ENCODE measurements at places on chromosomes 12 and 14.

GRCh38 chr14:103209054-103209453 is 85.8 kb downstream of the TNFAIP2 start:
- no peak for DNase-seq

DNA sequence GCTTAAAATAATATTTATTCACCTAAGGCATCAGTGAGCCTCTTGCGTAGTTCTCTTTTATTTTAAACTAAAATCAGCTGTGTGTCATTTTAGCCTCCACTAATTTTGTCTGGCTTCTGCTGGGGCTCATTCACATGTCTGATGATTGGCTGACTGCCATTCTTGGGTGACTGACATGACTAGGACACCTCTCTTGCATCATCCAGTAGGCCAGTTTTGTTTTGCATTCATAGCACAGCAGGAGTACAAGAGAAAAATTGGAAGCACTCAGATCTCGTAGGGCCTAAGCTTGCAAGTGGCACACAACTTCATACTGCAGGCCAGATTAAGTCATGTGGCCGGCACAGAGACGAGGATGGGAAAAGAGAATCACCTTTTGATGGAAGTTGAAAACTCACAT is 1226.5 kb downstream of the GALC start:
- DNase-seq: no peak

DNA sequence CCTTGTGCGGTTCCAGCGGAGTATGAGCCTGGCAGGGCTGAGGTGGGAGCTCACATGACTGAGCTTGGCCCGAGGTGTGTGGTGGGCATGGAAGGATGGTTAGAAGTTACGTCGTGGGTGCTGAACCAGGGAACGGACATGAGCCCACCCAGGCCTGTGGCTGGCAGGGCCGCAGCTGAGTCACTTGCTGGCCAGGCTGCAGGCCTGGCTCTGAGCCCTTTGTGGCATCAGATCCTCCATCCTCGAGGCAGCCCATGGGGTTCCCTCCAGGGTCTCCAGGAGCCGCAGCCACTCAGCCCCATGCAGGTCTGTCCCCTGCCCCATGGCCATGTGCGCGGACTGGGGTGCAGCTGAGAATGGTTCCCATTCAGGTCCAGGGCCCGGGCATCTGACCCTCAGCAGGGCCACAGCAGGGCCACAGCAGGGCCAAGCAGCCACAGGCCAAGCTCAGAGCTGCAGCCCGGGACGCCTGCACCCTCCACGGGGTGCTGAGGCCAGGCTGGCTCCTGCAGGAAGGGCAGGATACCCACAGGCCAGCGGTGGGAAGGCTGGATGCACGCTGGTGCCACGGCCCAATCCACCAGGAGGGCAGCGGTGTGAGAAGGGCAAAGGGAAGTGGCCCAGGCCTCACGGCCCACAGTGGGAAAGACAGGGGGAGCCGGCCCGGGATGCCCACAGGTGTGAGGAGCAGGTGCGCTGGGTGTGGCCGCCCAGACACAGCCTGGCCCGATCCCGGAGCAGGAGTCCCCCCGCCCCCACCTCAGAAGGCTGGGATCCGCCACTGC is 26.3 kb upstream of the ULK1 start:
- no peak for DNase-seq

DNA sequence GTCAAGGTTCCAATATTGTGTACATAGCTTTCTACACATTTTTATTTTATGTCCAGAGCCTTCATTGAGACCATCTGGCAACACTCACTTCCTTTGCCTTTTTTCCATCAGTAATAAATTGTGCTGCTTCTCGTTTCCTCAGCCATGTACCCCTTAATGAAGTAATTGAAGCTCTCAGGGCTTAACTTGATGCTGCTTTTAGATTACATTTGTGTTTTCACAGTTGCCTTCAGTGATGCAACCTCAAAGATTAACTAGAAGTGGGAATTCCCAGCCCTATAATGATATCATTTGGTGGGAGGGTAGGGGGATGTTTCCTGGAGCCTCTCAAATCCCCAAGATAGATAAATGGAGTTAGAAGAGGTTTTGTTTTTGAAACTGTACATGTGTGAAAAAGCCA is 80.2 kb upstream of the KRR1 start:
- DNase-seq: no peak

DNA sequence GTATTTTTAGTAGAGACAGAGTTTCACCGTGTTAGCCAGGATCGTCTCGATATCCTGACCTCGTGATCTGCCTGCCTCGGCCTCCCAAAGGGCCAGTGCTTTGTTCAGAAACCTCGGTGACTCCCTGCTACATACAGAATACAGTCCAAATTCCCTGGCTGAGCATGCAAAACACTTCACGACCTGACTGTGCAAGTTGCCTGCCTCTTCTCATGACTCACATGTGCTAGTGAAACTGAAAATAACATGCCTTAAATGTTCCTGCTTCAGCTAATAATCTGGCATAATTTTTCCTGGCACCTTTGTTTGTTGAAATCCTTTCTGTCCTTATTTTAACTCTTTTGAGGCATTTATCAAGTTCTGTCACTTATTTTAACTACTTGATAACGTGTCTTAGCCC is 8.2 kb downstream of the DMAC2L start:
- peak; percentile 67 for DNase-seq
